ENCODE measurements at places on chromosomes 2 and 18.

DNA sequence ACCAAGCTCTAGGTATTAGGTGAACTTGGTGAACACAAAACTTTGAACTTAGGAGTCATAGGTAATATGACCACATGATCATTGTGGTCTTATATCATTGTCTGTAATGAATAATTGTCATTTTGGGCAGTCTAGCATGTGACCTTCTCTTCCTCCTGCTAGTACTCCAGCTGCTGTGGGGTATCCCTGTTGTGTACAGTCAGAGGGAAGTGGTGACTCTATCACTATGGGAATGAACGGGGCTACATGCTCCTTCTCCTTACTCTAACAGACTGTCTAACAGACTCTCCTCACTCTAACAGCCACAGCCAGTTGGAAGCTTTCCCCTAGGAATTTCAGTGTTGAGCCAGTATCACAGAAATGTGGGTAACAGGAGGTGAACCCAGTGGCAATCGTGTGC, 68.2 kb upstream of the NEDD4L start:
- no peak for DNase-seq

GRCh38 chr2:43078781-43079755, 147.3 kb downstream of the ZFP36L2 start:
- DNase-seq: no peak

- DNase-seq: no peak
Observed at GRCh38 chr2:185279999-185280398, 458.6 kb upstream of the FSIP2 start.

DNA sequence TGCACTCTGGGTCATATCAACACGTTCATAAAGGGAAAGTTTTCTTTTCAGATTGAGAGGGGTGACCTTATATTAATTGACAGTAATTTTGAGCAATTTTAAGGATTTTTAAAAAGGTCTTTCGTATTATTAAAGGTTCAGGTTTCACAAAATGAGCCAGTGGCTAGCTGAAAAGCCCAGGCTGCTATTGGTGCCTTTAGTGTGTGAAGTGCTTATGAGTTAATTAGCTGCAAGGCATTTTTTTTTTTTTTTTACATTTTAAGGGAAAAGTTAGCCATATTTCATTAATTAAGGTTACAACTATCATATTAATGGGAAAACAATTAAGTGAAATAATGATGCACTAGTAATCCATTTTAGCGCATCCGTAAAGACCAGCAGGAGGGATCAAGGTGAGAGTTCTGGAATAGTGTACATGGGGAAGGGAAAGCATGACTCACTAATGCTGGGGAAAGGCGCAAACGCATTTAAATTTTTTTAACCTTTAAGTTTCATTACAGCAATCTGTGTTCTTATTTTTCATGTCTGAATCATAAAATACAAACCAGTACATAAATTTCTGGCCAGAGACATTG, 200.0 kb downstream of the ZNF407 start:
- DNase-seq: no peak

GRCh38 chr18:49023938-49024803, 73.4 kb upstream of the SMAD7 start:
- DNase-seq: no peak

- no peak for DNase-seq
Observed at GRCh38 chr18:10116574-10116973, 202.8 kb downstream of the VAPA start.

DNA sequence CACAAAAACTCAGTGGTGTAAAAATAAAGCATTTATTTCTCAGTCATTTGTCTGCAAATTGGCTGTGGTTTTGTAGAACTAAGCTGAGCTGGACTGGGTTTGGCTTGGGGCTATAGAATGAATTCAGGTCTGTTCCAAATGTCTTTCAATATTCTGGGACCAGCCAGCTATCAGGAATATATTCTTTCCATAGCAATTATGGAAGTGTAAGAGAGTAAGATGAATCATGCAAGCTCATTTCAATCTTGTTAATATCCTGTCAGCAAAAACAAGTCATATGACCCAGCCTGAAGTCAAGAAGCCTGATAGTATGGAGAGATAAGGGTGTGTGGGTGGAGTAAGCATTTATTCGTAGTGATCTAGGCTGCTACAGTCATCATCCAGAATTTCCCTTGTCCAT, 481.0 kb upstream of the CDH2 start:
- no peak for DNase-seq

DNA sequence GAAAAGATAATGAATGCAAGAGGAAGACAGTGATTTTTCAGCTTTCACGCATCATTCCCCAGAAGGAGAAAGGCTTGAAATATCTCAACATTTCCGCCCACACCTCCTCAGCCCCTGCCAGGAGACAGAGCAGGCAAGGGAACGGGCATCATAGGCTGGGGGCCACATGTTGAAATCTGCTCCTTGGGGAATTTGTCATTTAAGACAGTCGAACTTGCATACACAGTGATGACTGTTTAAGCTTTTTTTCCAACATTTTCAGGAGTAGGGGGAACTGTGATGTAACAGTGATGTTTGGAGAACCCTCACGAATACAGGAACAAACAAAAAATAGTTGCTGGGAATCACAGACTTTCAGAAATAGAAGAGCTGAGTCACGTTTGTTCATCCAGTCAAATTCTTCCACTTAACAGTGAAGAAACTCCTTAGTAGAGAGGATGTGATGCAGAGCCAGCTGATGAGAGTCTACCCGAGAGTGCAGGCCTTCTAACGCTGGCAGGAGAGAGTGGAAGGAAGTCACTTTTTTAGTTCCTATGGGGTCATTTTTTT, 266.8 kb downstream of the ALPK2 start:
- DNase-seq: no peak

- DNase-seq: no peak
Observed at GRCh38 chr2:231467613-231468530, 3.6 kb upstream of the NCL start.

GRCh38 chr2:150575861-150576260, 88.4 kb upstream of the RND3 start:
- no peak for DNase-seq

GRCh38 chr18:41660654-41661053, 294.4 kb upstream of the PIK3C3 start:
- DNase-seq: no peak

DNA sequence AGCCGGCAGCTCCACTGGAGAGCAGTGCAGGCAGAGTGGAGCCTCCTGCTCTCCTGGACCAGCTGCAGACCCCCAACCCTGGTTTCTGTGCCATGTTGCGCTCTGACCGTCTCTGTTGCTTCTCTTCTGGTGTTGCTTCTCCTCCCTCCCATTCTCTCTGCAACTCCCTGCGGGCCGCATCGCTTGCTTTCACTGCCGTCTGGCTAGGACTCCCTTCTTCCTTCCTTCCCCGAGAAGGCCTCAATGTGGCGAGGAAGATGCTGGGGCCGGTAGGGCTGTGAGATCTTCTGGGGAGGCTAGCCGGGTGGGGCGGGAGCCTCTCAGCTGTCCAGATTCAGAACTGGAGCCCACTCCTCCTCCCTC, 6.2 kb downstream of the DNAJB2 start:
- DNase-seq: no peak

GRCh38 chr18:39743463-39743862, 2177.9 kb upstream of the CELF4 start:
- no peak for DNase-seq

DNA sequence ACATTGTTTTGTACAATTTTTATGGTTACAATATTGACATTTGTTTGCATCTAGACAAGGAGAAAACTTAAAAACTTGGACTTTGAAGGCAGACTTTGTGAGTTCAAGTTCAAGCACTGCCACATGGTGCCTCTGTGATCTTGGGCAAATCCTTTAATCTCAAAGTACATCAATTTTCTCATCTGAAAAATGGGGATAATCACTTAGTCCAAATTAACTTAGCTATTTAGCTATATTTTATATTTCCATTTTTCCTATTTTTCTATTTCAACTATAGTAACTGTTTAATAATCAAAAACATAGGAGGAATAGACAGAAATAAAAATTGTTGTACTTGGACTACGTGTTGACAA, 38.7 kb downstream of the IL1R2 start:
- DNase-seq: no peak

GRCh38 chr2:112633708-112634107, 12.0 kb upstream of the SLC20A1 start:
- DNase-seq: no peak

- no peak for DNase-seq
Observed at GRCh38 chr2:61645911-61646310, 107.8 kb upstream of the XPO1 start.

- no peak for DNase-seq
Observed at GRCh38 chr2:196538646-196539045, 100.9 kb upstream of the CCDC150 start.

DNA sequence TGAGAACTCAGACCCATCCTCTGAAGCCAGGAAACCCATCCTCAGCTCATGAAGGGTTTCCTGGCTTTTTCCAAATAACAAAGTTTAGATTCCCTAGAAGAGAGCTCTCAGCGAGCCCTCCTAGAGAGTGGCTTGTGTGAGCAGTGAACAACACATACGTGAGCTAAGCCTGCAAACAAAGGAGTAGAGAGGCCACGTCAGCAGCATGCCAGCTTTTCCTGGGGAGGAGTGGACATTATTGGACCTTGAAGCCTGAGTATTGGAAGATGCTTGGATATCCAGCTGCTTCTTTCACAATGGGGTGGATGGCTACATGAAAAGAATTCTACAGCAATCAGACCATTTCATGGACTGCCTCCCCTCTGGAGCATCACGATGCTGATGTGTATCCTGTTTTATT, 21.1 kb downstream of the KIF5C start:
- no peak for DNase-seq

- DNase-seq: no peak
Observed at GRCh38 chr2:42593282-42593681, 24.9 kb downstream of the MTA3 start.

- DNase-seq: no peak
Observed at GRCh38 chr2:216030216-216030615, 16.9 kb upstream of the MREG start.

DNA sequence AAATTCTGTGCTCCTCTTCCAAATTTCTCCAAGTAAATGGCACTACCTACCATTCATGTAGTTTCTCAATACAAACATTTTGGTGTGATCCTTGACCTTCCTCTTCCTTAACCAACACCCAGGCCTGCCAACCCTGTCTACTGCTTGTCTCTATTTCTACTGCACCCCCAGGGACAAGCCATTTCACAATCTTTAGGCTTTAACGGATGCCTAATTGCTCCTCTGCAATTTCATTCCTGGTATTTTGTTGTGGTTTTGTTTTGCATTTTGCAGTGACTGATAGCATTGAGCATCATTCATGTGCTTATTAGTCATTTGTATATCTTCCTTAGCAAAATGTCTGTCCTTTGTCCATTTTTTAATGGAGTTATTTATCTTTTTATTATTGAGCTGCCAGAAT, 10.0 kb downstream of the FAP start:
- DNase-seq: no peak

GRCh38 chr2:17658251-17658843, 95.3 kb downstream of the SMC6 start:
- no peak for DNase-seq

GRCh38 chr2:227163485-227163997, 464 bp downstream of the COL4A4 start:
- DNase-seq: no peak

DNA sequence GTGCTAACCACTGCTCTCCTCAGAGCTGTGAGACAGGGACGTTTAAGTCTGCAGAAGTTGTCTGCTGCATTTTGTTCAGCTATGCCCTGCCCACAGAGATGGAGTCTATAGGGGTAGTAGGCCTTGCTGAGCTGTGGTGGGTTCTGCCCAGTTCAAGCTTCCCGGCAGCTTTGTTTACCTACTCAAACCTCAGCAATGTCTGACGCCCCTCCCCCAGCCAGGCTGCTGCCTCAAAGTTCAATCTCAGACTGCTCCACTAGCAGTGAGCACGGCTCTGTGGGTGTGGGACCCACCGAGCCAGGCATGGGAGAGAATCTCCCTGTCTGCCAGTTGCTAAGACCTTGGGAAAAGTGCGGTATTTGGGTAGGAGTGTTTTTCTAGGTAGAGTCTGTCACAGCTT, 387.8 kb upstream of the SLC39A10 start:
- DNase-seq: no peak

GRCh38 chr18:46642561-46642960, 14.5 kb downstream of the LOXHD1 start:
- DNase-seq: no peak

DNA sequence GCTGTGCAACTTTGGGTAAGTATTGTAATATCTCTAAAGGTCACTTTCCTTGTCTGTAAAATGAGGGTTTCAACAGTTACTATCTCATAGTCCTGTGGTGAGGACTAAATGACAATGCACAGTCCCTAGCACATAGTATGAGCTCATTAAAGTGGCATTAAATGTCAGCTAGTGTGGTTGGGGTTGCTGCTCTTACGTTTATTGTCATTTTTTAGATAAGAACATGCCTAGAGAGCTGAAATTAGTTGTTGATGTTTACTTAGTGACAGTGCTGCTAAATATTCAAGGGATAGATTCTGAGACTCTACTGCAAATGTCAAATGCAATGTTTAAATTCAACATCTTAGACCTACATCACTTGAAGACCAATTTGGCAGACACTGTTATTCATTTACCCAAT, 356.1 kb upstream of the ETAA1 start:
- DNase-seq: no peak

GRCh38 chr18:48629730-48630324, 91.0 kb downstream of the CTIF start:
- no peak for DNase-seq

- DNase-seq: no peak
Observed at GRCh38 chr2:46505472-46505783, 26.1 kb downstream of the TMEM247 start.

DNA sequence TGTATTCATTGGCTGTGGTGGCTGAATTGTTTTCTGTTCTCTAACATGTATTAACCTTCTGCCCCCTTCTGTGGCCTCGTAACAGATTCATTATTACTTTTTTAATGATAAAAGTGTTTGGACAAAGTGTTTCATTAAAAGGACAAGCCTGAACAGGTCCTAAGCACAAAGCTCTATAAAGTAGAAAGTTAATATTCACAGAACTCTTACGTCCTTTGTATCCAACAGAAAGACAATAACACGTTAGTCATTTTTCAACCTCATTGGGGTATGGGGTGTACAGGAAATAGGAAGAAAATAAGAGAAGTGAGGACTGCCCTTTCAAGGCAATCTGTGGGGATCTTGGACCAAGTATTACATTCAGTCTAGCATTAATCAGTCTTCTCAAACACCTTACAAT, 105.5 kb upstream of the RGPD4 start:
- no peak for DNase-seq

DNA sequence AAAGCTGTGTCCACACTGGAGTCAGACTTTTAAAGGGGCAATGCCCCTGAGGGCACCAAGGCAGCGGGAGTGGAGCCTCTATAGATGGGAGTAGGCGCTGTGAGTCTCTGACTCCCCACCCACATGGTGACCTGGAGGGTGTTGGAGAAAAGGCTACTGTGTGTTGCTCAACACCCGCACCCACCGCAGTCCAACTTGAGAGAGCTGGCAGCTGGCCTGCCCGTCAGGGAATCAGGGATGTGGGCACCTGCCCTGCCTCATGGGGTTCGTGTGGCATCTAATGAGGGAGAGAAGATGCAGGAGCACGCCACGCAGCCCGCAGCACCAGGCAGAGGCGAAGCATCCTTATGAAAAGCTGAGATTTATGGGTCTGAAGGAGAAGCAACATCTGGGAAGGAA, 84.2 kb downstream of the KLHL29 start:
- DNase-seq: no peak

GRCh38 chr18:45370255-45371010, 244.8 kb upstream of the SLC14A2 start:
- DNase-seq: no peak

GRCh38 chr2:235844561-235844960, 323.6 kb downstream of the GBX2 start:
- no peak for DNase-seq

GRCh38 chr2:65371074-65371434, 61.3 kb downstream of the SPRED2 start:
- DNase-seq: no peak

- DNase-seq: no peak
Observed at GRCh38 chr18:24928301-24928878, 423.6 kb downstream of the ZNF521 start.

Data from GF-D8 (cell line).